ENCODE measurements at places on chromosomes 12 and 14.

GRCh38 chr14:21643407-21643806 lies 8.7 kb upstream of the OR10G2 start:
- DNase-seq: no peak

GRCh38 chr12:52926596-52927234 lies 21.8 kb upstream of the KRT8 start:
- DNase-seq: no peak

- no peak for DNase-seq
Observed at GRCh38 chr14:24130380-24130716, at the start of gene FITM1. FITM1 (plus strand) TSS chr14:24130659; CDS start chr14:24131564, 905 bp downstream.

DNA sequence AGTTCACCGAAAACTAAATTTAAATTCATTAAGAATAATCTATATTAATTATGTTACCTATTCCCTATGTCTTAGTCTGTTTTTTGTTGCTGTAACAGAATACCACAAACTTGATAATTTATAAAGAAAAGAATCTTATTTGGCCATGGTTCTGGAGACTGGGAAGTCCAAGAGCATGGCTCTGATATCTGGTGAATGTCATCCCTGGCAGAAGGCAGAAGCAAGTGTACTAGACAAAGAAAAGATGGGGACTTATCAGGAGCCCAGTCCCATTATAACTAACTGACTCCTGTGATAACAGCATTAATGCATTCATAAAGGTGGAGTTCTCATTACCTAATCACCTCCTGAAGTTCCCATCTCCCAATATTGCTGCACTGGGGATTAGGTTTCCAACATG lies 33.3 kb upstream of the BCAT1 start:
- no peak for DNase-seq

DNA sequence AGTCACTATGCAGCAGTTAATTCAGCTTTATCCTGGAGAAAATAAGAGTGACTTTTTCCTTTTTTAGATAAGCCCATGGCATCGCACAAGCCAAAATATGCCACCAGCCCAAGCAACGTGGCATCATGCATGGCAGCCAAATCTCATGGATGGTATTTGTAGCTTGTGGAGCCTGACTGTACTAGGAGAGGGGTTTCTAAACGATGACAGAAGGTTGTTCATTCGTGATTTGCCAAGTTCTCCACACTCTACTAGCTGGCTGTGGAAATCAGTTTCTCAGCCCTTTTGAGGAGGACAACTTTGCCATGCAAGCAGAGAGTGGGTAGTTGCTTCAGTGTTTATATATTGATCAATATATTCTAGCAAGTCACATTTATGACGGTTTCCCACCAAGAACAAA lies 41.4 kb upstream of the ATXN2 start:
- DNase-seq: no peak

GRCh38 chr12:1279050-1279449 lies 288.0 kb downstream of the ERC1 start:
- no peak for DNase-seq

- DNase-seq: no peak
Observed at GRCh38 chr12:62744551-62744950, 190.4 kb downstream of the PPM1H start.

DNA sequence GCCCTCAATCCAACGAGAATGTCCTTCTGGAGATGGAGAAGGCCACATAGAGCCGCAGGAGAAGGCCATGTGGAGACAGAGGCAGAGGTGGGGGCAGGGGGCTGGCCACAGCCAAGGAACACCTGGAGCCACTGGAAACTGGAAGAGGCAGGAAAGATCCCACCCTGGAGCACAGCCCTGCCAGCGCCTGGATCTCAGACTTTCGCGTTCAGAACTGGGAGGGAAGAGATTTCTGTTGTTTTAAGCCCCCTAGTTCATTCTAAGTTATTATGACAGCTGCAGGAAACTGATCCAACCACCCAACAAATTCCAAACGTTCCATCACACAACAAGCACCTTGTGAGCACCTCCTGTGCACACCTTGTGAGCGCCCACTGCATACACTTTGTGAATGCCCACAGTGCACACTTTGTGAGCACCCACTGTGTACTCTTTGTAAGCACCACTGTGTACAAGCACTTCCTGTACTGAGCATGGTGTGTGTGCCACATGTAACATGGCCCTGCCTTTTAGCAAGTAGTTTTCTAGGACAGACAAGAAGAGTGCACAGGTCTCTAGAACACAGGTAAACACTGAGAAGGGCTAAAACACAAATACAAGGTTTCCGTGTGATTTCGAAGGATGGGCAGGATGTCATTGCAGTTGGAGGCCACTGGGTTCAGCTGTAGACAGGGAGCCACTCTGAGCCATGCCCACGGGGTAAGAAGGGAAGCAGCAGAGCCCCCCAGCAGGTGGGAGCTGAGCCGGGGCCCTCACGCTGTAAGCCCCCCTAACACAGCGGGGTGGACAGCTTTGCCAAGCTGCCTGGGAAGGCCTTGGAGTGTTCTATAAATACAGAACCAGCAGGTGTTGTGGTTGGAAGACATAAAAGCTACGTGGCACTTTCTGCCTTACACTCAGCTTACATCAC lies 15.4 kb downstream of the RIMBP2 start:
- DNase-seq: no peak

DNA sequence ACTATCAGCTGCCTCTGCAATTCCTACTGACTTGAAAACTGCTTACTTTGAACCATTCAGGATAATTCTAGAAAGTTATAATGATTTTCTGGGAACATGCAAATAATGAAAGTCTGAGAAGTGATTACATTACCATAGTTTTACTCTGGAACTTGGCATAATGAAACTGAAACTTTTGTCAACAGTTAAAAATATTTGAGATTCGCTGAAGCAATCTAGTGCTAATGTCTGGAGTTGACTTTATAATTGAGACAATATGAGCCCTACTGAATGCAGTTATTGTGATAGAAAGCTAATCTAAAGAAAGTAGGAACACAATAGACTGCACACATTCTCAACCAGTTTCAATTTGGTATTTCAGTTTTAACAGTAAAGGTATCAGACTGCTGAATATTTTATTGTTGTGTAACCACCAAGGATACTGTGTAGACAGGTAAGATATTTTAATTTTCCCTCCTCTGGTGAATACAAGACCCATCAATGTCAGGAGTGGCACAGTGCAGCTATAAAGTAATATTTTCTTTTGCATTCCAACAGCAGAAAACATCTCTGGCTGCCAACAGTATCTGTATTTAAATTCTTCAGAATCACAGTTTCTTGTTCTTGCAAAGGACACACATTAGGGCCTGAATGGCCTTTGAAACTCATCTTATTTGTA lies 483.5 kb downstream of the ATP23 start:
- DNase-seq: no peak

GRCh38 chr14:68284834-68285233 lies 465.3 kb downstream of the RAD51B start:
- DNase-seq: no peak

- no peak for DNase-seq
Observed at GRCh38 chr12:25825446-25825845, 133.0 kb upstream of the RASSF8 start.

- no peak for DNase-seq
Observed at GRCh38 chr14:103820908-103821307, 26.5 kb downstream of the PPP1R13B start.

DNA sequence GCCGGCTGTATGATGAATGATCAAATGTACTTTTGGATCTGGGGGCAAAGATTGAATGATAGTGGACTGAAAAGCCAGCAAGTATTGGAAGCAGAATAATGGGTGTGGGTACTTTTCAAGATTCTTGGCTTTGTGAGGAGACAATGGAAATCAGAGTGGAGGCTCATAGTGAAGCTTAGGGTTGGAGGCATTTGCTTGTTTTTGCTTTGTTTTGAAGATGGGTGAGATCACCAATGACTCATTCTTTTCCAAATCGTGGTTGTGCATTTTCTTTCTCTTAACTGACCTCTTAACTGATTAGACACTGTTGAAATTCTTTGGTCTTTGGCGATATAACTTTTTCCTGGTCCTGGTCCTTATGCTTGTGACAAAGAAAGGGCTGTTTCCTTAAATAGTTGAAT lies 54.4 kb downstream of the PELI2 start:
- no peak for DNase-seq

GRCh38 chr12:57896434-57897201 lies 44.7 kb upstream of the ATP23 start:
- DNase-seq: no peak

DNA sequence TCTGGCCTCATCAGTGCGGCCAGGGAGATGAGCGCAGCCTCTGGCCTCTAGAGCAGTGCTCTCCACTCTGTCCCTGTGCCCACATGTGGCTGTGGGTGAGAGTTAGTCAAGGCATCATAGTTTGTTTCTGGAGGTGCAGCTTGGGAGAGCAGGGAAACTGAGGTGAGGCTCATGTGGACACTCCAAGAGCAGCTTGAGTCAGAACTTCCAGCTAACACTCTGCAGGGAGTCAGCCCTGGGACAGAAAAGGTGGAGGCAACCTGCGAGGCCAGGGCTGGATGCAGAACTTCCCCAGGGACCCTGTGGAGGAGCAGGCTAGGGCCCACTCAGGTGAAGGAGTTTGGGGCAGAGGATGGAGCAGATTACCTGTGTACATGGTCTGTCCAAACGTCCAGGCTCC lies 10.8 kb downstream of the ISCA2 start:
- no peak for DNase-seq

DNA sequence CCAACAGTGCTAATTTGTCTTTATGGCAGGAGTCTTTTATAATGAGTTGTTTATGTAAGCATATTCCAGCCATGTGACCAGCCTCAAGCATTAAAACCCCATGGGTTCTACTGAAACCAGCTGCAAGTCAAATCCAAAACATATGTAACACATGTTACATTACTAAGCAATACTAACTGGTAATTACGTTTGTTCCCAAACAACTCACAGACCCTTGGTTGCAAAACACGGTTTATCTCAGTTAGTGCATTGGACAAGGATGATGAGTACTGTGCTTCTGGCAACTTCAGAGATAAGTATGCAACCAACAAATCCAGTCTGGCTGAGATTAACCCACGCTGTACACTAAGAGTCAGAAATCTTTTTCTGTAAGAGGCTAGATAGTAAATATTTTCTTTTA lies 110.1 kb upstream of the FAR2 start:
- no peak for DNase-seq

GRCh38 chr12:113802966-113803758 lies 163.0 kb downstream of the RBM19 start:
- DNase-seq: no peak

DNA sequence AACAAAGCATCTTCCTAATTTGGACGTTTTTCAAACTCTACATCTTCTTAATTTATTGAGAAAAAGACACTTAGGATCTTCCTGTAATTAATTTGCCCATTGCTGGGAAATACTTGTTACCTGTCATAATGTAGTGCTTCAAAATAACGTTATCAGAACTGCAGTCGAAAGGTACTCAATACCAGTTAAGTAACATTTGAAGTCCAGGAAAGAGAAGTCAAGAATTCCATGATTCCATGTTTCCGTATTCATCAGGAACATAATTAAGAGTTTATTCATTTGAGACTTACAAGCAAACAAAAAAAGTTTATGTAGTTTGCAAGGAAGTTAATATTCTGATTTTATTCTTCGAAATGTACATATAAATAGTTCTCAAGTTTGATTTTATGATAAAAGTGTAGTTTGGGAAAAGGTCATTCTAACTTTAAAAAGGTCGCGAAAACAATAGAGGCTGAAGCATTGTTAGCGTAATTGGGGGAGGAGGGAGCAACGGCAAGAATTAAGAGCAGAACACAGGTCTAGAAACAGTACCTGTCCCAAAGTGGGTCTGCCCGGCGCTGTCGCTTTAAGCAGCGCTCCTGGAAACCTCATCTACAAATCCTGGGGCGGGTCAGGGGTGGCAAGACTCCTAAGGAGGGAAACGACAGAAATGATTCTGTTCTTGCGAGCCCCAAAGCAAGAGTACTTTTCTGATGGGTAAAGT lies 1.2 kb upstream of the KCNMB4 start:
- no peak for DNase-seq
